ENCODE measurements at places on chromosomes 11 and 22. TPM values are rescaled to one million over a fixed set of nuclear protein-coding genes. Genes with fewer than 3 reads are reported as not detected.

The SLC22A12 gene
- not detected for total RNA-seq

The OR2AT4 gene
- not detected for total RNA-seq

The PYGM gene
- 4.8 TPM for total RNA-seq

The OR5B2 gene
- total RNA-seq = 0.10 TPM

The CARD18 gene
- total RNA-seq = not detected

The CCDC73 gene
- not detected for total RNA-seq

The OR2AG1 gene
- not detected for total RNA-seq

The OR51E1 gene
- not detected for total RNA-seq

The EED gene
- total RNA-seq = 42.7 TPM

The AQP11 gene
- total RNA-seq = 0.10 TPM

The RIMBP3B gene
- not detected for total RNA-seq

The CYB561A3 gene
- total RNA-seq = 46.4 TPM

The NFAM1 gene
- 14.2 TPM for total RNA-seq

The OR52I1 gene
- total RNA-seq = not detected

The OR4C12 gene
- not detected for total RNA-seq

The MGAT3 gene
- 0.21 TPM for total RNA-seq

The KRTAP5-11 gene
- total RNA-seq = not detected

The CDCA5 gene
- total RNA-seq = not detected

The TSPAN18 gene
- total RNA-seq = 8.5 TPM

The MAJIN gene
- total RNA-seq = not detected

The GGT5 gene
- total RNA-seq = 0.31 TPM

The KRTAP5-8 gene
- not detected for total RNA-seq

The HSPB2 gene
- not detected for total RNA-seq

The MYRF gene
- total RNA-seq = 0.31 TPM

The FEN1 gene
- 13.1 TPM for total RNA-seq

The ANO9 gene
- 19.9 TPM for total RNA-seq

The CLDN5 gene
- 9.3 TPM for total RNA-seq

The OR56A1 gene
- under 0.01 TPM for total RNA-seq

The CASP4 gene
- total RNA-seq = 207 TPM

The ANKK1 gene
- total RNA-seq = 0.31 TPM

The TYR gene
- total RNA-seq = not detected

The SORL1 gene
- total RNA-seq = 216 TPM

The MMP11 gene
- total RNA-seq = 0.94 TPM

The OMP gene
- not detected for total RNA-seq

The SEPTIN3 gene
- total RNA-seq = 0.10 TPM

The APOL3 gene
- total RNA-seq = 84.2 TPM

The HEPACAM gene
- 0.10 TPM for total RNA-seq

The KCNE3 gene
- 12.9 TPM for total RNA-seq

The PLEKHB1 gene
- 15.3 TPM for total RNA-seq

The MRGPRX3 gene
- not detected for total RNA-seq

The LRRC74B gene
- total RNA-seq = not detected

The OTOG gene
- not detected for total RNA-seq

The MOV10L1 gene
- total RNA-seq = not detected

The TEX12 gene
- total RNA-seq = 0.63 TPM

The CCDC188 gene
- not detected for total RNA-seq

The SLC25A18 gene
- total RNA-seq = not detected

The CD248 gene
- 1.5 TPM for total RNA-seq

The ESAM gene
- total RNA-seq = 9.4 TPM

The SLC17A6 gene
- not detected for total RNA-seq

The C11orf86 gene
- not detected for total RNA-seq

The SLC37A2 gene
- total RNA-seq = 3.5 TPM

The CNTF gene
- 7.8 TPM for total RNA-seq

The APOA5 gene
- not detected for total RNA-seq

The OR4D5 gene
- not detected for total RNA-seq
